ENCODE measurements at places on chromosomes 4 and X.

DNA sequence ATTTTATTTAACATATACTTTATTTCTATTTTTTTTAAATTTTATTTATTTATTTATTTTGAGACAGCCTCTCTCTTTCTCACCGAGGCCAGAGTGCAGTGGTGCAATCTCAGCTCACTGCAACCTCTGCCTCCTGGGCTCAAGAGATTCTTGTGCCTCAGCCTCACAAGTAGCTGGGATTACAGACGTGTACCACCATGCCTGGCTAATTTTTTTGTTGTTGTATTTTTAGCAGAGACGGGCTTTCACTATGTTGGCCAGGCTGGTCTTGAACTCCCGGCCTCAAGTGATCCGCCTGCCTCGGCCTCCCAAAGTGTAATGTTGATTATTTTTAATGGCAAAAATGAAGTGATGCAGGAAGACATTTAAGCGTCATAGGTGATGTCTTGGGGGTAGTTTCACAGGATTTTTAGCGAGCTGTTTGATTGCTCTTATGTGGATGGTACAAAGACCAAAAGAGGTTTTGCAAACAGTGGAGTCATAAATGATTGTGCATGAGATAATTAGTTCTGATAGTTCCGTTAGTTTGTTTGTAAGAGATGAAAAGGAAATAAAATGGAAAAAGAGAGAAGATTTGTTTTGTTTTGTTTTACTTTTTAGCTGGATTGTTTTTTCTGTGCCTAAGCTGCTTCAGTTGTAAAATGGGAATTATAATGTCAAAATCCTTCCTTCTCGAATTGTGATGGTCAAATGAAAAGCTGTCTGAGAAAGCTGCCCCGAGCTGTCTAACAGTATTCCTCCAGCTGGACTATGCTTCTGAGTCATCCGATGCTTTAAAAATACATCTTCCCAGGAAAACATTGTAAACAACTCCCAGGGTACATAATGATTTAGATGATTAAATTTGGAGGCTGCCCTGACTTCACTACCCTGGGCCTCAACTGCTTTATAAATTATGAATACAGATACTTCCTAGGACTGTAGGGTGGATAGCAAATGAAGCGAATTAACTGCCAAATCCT is 14.7 kb downstream of the RHOH start:
- no peak for DNase-seq

- no peak for DNase-seq
Observed at GRCh38 chrX:56564164-56564885, 898 bp downstream of the UBQLN2 start.

- DNase-seq, result no peak
Observed at GRCh38 chr4:61374447-61374891, 174.3 kb downstream of the ADGRL3 start.

DNA sequence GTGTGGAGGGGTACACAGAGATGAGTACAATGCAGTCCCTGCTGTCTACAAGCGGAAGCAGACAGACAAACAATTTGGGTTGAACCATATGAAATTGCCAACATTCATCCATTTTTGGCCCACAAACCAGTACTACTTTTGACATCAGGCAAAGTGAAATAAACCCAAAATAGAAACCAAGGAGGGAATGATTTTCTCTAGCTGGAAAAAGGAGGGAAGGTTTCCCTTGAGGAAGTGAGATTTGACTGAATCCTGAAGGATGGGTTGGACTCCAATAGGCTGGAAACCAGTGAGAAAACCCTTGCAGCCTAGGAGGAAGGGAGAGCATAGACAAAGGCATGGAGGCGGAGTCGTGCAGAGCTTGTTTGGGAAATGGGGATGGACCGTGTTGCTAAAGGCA is 63.5 kb upstream of the PJA1 start:
- DNase-seq, result no peak

- DNase-seq, result no peak
Observed at GRCh38 chr4:64417974-64418373, 8.7 kb upstream of the TECRL start.

- DNase-seq, result no peak
Observed at GRCh38 chr4:149993030-149993429, 85.2 kb upstream of the DCLK2 start.

Data from T-helper 22 cell (primary cell).